ENCODE measurements at places on chromosomes 12 and 14.

DNA sequence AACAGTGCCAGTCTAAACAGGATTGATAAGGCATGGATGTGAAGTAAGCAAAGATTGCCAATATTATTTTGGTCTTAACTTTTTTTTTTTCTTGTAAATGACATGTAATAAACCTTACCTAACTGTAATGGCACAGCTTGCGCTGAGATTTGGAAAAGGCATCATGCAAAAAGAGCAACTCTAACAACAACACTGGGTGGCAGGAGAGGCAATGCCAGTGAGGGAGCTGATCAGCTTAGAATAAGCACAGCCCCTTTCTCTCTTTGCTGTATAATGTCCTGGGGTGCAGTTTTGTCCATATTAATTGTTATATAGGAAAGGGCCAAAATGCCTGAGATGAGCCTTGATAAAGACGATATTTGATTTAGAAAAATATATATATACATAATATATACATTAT is 1589.7 kb upstream of the FLRT2 start:
- DNase-seq, result peak; percentile 21

DNA sequence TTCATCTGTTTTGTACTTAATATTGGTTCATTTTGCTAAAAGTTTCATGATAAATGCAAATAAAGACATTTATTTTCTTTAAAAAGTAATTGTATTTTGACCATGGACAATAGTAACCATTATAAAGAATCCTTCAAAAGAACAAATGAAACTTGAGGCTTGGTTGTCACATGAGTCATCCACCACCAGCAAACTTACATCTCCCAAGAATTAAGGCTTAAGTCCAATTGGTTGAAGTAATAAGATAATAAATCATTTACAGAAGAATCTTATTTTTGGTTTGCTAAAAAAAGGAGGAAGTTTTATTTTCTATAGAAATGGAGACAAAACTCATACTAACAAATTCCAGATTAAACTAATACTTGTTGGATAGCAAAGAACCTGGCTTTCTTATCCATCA is 84.8 kb upstream of the KITLG start:
- DNase-seq, result peak; percentile 49

- no peak for DNase-seq
Observed at GRCh38 chr14:103846543-103847450, 578 bp downstream of the PPP1R13B start.

DNA sequence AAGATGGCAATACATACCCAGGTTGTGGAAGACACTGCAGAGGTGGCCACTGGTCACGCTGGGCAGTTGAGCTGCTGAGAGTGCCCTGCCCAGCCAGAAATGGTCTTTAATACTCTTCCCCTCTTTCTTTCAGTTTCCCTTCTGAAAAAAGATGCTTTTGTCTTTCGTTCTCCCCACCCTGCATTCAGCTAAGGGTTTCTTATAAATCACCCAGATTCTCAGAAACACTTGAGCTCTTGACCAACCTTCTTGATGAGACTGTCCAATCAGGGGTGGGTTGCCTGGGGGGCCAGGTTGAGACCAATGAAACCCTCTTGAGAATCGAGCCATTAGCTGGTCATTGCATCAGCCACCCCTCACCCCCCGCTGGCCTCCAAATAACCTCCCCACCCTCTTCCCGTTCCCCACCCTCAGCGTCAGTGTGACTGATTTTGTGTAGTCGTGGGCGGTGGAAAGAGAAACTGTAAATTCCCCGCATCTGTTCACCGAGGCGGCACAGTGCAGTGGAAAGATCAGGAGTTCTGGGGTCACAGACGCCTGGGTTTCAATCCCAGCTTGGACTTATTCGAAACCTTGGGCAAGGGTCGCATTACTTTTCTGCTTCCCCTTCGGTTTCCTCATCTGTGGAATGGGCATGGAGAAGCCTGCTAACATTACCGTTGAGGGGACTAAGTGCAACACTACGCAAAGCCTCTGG is 52.3 kb downstream of the SLC25A47 start:
- peak; percentile 97 for DNase-seq

DNA sequence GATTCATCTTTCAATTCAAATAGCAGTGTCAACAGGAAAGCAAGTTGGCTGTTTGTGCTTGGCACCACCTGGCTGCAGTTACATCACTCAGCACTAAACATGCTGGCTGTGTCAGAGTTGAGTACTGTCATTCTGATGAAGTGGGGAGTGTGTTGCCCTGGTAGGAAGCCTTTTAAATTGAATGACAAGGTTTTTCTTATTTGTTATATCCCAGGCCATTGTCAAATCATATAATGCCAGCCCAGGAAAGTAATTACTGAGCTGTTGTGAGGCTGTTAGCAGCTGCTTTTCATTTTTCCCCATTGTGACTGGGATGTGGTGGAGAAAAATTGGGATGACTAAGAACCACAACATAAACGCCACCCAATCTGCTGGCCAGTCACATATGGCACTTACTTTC is 106.5 kb upstream of the PRKD1 start:
- no peak for DNase-seq

DNA sequence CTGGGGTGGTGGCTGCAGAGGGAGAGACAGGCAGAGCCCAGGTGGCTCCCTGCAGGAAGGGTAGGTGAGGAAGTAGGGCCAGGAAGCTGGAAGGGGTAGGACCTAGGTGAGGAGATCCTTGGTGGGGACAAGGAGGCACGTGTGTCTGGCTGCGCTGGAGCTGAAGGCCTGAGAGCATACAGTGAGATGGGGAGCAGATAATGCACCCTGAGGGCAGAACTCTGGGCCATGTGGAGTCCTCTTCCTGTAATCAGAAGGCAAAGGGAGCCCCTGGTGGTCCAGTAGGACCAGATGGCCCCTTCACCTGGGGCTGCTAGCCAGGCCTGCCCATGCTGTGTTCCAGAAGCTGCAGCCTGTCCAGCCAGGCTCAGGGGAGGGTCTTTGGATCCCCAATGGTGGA is 15.3 kb upstream of the KRT80 start:
- no peak for DNase-seq

- DNase-seq, result peak; percentile 29
Observed at GRCh38 chr12:94322346-94322745, 137.3 kb downstream of the CEP83 start.

DNA sequence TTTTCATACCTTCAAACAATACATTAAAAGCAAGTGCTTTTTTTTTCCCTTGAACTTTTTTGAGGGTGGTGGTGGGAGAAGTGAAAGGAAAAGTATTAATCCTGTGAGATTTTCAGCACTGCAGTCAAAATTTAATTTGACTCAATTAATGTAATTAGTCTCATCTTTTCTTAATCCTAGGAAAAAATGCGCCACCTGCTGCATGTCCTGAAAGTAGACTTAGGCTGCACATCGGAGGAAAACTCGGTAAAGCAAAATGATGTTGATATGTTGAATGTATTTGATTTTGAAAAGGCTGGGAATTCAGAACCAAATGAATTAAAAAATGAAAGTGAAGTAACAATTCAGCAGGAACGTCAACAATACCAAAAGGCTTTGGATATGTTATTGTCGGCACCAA is 52.2 kb downstream of the SPATA7 start:
- DNase-seq, result peak; percentile 3

DNA sequence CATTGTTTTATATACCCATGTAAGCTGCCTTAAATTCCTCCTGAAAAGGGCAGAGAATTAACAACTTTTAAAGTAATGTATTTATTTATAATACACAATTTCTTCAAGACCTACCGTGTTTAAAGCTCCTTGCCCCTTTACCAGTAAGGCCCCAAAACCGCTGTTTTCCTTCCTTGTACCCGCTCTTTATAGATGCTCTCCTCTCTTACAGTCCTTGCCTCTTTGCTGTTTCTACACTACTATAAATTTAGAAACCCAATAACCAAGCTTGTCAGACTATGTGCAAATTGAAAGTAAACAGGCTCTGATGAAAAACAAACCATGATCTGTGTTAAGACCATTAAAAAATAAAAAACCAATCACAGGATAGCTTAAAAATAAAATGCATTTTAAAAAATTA is 3.9 kb downstream of the MPHOSPH9 start:
- DNase-seq, result no peak

DNA sequence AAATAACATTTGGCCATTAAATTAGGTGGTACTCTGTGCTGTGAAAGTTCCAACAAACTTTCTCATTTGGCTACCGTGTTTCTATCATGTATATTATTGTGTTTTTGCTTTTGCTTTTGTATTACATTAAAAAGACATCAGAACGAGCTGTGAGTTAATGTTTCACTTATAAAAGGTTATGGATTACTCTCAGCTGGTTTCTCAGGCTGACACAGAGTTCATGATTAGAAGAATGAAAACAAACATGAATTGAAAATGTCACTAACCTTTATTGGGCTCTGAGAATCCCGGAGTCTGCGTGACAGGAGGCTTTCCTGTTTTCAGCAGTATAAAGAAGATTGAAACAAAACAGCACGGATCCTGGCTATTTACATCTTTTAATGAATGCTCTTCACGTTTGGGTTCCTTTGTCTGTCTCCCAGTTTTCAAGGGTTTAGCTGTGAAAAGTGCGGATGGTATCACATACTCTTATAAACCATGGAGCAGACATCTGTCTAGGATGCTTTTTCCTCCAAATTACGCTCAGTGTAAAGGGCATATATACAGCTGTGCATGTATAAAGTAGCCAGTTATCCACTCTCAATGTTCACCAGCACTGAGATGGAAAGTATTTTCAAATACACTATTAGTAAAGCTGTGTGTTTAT is 153.6 kb downstream of the PTCSC3 start:
- DNase-seq, result no peak

GRCh38 chr12:15770021-15770420 is 19.2 kb downstream of the EPS8 start:
- DNase-seq, result no peak

DNA sequence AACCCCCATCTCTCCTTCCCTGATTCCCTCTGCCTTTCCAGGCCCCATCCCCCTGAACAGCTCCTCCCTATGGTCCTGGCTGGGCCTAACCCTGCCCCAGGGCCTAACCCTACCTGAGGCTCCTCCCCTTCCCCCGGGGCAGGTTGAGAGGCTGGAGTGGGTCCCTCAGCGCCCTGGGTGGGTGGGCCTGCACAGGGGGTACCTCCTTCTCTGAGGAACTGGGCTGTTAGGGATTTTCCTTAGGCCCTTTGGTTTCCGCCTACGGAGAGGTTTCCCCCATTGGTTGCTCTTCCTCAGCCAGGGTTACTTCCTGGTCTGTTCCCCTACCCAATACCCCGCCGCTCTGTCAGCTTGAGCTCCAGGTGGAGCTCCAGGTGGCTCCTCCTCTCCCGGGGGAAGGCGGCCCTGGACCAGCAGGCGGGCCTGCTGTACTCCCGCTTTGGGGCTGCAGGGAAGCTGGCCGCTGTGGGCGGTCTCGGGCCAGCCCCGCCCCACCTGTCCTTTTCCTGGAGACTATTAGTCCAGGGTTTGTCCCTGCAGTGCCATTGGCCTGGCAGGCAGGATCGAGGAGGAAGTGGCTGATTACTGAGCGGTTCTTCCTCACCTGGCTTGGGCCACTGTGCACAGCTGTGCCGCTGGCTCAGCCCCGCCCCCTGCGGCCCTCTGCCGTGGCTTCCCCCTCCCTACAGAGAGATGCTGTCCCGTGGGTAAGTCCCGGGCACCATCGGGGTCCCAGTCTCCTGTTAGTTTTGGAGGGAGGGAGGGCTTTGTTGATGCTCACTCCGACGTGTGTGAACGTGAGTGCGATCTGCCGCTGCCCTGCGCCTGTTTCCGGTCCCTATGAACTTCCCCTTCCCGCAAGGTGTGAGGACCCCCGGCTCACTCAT is 2.5 kb downstream of the C12orf57 start:
- no peak for DNase-seq

GRCh38 chr12:26953447-26953846 is 15.2 kb downstream of the FGFR1OP2 start:
- DNase-seq, result no peak

- peak; percentile 80 for DNase-seq
Observed at GRCh38 chr12:27193106-27193505, 51.0 kb upstream of the STK38L start.

- DNase-seq, result no peak
Observed at GRCh38 chr12:117521346-117521745, 159.9 kb upstream of the NOS1 start.

GRCh38 chr14:91714805-91715204 is 17.1 kb downstream of the CATSPERB start:
- no peak for DNase-seq

DNA sequence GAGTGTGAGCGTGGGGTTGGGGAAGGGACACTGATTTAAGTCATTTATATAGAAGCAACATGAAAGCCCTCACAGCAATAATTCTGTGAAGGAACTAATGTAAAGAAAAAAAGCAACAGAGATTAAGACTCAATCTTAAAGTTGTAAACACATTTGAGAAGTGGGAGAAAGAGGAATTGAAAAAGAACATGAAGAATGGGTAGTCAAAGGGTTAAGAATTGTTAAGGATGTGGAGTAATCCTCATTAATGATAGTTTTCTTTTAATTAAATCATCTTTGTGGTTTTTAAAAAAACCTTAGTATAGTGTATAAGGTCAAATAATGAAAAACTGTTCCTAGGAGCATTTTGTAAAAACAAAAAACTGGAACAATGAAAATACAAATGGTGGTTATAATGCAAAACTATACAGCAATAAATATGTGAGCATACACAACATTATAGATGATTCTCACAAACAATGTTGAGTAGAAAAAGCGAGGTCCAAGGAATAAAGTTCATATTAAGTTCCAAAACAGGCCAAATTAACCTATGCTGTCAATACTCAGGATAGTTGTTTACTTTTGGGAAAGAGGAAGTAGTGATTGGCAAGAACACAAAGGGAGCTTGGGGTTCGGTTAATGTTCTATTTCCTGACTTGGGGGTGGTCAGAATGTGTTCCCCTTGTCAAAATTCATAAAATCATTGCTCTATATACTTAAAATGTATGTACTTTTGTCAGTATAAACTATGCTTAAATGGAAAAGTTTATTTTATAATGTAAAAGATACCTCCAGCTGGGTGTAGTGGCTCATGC is 120.4 kb upstream of the ATF7IP start:
- DNase-seq, result no peak

DNA sequence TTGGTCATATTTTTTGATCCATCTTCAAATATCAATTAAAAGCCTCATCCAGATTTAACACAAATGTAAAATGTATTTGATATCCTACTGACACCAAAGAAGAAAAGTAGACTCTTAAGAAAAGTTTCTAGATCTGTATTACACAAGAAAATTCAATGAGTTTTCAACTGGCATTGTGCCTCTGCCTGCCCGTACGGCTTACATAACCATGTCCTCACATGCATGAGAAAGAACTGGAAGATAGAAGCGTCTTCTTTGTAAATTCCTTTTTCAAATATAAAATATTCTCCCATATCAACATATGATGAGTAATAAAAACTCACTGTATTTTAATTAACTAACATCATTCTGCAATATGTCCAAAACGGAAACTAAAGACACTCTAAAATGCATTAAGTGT is 7.2 kb downstream of the ANKS1B start:
- no peak for DNase-seq

Measured in fibroblast of pulmonary artery (primary cell).